ENCODE measurements at places on chromosomes 2 and 18. TPM values are rescaled to one million over a fixed set of nuclear protein-coding genes. Genes with fewer than 3 reads are reported as not detected.

GRCh38 chr2:162233197-162233596 lies 10.0 kb downstream of the FAP start:
- H3K36me3 ChIP-seq: no peaks in the 10 kb centered on the region
- H3K4me1 ChIP-seq: no peaks in the 10 kb centered on the region
- H3K27ac ChIP-seq: no peak overlapping the region
- DNase-seq: no peak

GRCh38 chr2:233466991-233467603 lies 99.5 kb downstream of the USP40 start:
- H3K4me3 ChIP-seq: no peak overlapping the region
- no peak for DNase-seq

DNA sequence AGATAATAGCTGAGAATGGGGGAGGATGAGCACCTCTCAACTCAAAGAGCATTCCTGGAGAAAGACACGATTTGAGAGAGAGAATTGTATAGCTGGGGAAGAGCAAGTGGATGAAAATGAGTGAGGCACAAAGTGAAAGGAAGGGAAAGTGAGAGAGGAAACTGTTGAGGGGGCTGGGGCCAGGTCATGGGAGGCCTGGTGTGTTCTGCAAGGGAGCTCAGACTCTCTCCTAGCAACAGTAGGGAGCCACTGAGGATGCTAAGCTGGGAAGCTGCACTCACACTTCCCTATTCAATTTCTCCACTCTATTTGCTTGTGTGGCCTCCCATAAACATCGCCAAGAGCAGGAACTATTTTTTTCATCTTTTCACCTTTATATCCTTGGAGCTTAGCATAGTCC lies 14.8 kb downstream of the EVA1A start:
- H3K4me3 ChIP-seq: no peak overlapping the region
- H3K36me3 ChIP-seq: no peaks in the 10 kb centered on the region
- peaks cover 2% of the 10 kb centered on the region for H3K4me1 ChIP-seq
- H3K27ac ChIP-seq: no peak overlapping the region

- H3K27ac ChIP-seq: no peak overlapping the region
- DNase-seq: peak; percentile 48
- H3K4me3 ChIP-seq: peak overlapping the region; percentile 67
- H3K27me3 ChIP-seq: peaks cover 6% of the 10 kb centered on the region
Measured at GRCh38 chr2:143937723-143938350, 582.1 kb downstream of the ZEB2 start.

DNA sequence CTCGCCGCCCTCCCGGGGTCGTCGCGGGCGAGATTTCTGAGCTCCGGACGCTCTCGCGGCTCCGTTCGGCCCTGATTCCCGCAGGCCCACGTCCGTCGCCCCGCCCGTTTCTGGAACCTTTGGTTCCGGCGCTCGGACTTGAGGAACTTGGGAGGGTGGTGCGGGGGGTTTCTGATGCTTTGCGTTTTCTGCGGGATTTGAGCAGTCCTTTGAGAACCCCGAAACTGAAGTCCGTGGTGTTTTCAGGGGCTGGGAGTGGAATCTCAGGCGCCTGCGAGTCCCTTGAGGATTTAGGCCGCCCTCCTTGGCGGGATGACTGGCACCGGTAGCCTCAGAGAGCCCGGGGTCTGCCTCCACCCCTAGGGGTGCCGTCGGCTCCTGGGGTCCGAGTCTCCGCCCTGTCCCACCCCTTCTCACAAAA lies 336 bp downstream of the THNSL2 start:
- H3K27me3 ChIP-seq: peaks cover 5% of the 10 kb centered on the region
- H3K36me3 ChIP-seq: peaks cover 4% of the 10 kb centered on the region
- no peaks in the 10 kb centered on the region for H3K4me1 ChIP-seq
- H3K27ac ChIP-seq: no peak overlapping the region
- H3K4me3 ChIP-seq: peak overlapping the region; percentile 90

GRCh38 chr2:211367293-211367692 lies 810.9 kb downstream of the CPS1 start:
- peaks cover 14% of the 10 kb centered on the region for H3K4me1 ChIP-seq
- peaks cover 15% of the 10 kb centered on the region for H3K27me3 ChIP-seq
- no peak overlapping the region for H3K4me3 ChIP-seq
- no peak for DNase-seq

GRCh38 chr18:48217258-48218250 lies 191.6 kb downstream of the ZBTB7C start:
- no peak overlapping the region for H3K4me3 ChIP-seq
- H3K4me1 ChIP-seq: no peaks in the 10 kb centered on the region
- peaks cover 9% of the 10 kb centered on the region for H3K27me3 ChIP-seq

- DNase-seq: no peak
- H3K36me3 ChIP-seq: no peaks in the 10 kb centered on the region
- peaks cover under 1% of the 10 kb centered on the region for H3K27me3 ChIP-seq
- no peak overlapping the region for H3K4me3 ChIP-seq
- H3K4me1 ChIP-seq: no peaks in the 10 kb centered on the region
Measured at GRCh38 chr18:38706373-38706772, 1140.8 kb upstream of the CELF4 start.

DNA sequence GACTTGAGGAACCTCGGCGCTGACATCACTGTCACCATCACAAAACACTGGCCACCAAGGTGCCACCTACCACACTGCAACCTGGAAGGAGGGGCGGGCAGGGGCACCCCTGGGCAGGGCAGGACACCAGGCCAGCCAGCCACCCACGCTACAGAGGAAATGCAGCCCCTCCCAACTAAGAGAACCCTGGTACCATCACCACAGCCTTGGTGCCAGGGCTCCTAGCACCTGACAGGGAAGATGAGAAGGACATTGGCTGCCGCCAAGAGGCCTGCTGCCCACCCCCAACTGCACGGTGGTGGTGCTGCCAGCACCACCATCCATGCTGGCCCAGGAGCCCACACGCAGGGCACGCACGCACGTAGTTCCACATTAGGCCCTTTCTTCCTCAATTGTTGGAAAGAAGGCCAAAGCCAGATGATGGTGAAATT lies 88.7 kb downstream of the HDAC4 start:
- DNase-seq: peak; percentile 20
- H3K4me1 ChIP-seq: peaks cover 7% of the 10 kb centered on the region
- no peaks in the 10 kb centered on the region for H3K27me3 ChIP-seq
- H3K4me3 ChIP-seq: no peak overlapping the region

GRCh38 chr2:74006459-74006858 lies 21.7 kb downstream of the TET3 start:
- H3K27ac ChIP-seq: no peak overlapping the region
- H3K4me3 ChIP-seq: no peak overlapping the region
- H3K27me3 ChIP-seq: no peaks in the 10 kb centered on the region
- peak; percentile 78 for DNase-seq
- peaks cover 10% of the 10 kb centered on the region for H3K36me3 ChIP-seq

- no peak overlapping the region for H3K27ac ChIP-seq
- DNase-seq: no peak
- no peak overlapping the region for H3K4me3 ChIP-seq
- no peaks in the 10 kb centered on the region for H3K27me3 ChIP-seq
- H3K36me3 ChIP-seq: no peaks in the 10 kb centered on the region
- H3K4me1 ChIP-seq: peaks cover 13% of the 10 kb centered on the region
Measured at GRCh38 chr2:41920812-41921211, 127.0 kb upstream of the PKDCC start.

- DNase-seq: no peak
- H3K4me1 ChIP-seq: peaks cover 29% of the 10 kb centered on the region
- H3K27me3 ChIP-seq: peaks cover 6% of the 10 kb centered on the region
- no peak overlapping the region for H3K4me3 ChIP-seq
Measured at GRCh38 chr2:85766229-85766628, 12.4 kb downstream of the ATOH8 start.

- H3K4me1 ChIP-seq: no peaks in the 10 kb centered on the region
- H3K36me3 ChIP-seq: no peaks in the 10 kb centered on the region
- H3K27ac ChIP-seq: no peak overlapping the region
- peak; percentile 89 for DNase-seq
- no peak overlapping the region for H3K4me3 ChIP-seq
Measured at GRCh38 chr2:100730290-100730868, 89.6 kb upstream of the NPAS2 start.

GRCh38 chr2:10956006-10956790 lies 44.5 kb downstream of the KCNF1 start:
- H3K36me3 ChIP-seq: no peaks in the 10 kb centered on the region
- H3K4me1 ChIP-seq: peaks cover 14% of the 10 kb centered on the region
- no peaks in the 10 kb centered on the region for H3K27me3 ChIP-seq
- no peak overlapping the region for H3K27ac ChIP-seq
- H3K4me3 ChIP-seq: no peak overlapping the region

DNA sequence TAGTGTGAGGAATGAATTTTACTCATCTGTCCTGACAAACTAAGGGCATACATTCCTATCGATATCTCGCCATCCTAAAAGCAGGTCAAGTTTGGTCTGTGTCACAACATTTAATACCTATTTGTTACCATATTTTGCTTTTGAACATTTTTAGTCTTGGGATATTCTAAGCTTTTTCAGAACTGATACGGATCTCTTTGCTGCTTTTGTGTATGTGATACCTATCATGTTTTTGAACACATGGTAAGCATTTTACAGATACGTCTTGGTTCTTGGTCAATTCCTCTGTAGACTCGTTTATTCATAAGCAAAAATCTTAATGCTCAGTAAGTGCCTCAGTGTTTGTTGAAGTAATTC lies 592 bp downstream of the ZNF397 start:
- no peak for DNase-seq
- H3K36me3 ChIP-seq: peaks cover 45% of the 10 kb centered on the region
- H3K27ac ChIP-seq: peak overlapping the region; percentile 95
- no peaks in the 10 kb centered on the region for H3K4me1 ChIP-seq

GRCh38 chr2:127359520-127359919 lies 28.3 kb downstream of the MAP3K2 start:
- H3K4me3 ChIP-seq: no peak overlapping the region
- H3K27ac ChIP-seq: no peak overlapping the region
- H3K4me1 ChIP-seq: no peaks in the 10 kb centered on the region

HOXD10 gene
- total RNA-seq: 0.94 TPM

REG3G gene
- not detected for total RNA-seq

BARD1 gene
- 23.6 TPM for total RNA-seq

FAM117B gene
- 32.1 TPM for total RNA-seq

UPP2 gene
- total RNA-seq: not detected
